ENCODE measurements at places on chromosomes 5 and 9. TPM values are rescaled to one million over a fixed set of nuclear protein-coding genes. Genes with fewer than 3 reads are reported as not detected.

DNA sequence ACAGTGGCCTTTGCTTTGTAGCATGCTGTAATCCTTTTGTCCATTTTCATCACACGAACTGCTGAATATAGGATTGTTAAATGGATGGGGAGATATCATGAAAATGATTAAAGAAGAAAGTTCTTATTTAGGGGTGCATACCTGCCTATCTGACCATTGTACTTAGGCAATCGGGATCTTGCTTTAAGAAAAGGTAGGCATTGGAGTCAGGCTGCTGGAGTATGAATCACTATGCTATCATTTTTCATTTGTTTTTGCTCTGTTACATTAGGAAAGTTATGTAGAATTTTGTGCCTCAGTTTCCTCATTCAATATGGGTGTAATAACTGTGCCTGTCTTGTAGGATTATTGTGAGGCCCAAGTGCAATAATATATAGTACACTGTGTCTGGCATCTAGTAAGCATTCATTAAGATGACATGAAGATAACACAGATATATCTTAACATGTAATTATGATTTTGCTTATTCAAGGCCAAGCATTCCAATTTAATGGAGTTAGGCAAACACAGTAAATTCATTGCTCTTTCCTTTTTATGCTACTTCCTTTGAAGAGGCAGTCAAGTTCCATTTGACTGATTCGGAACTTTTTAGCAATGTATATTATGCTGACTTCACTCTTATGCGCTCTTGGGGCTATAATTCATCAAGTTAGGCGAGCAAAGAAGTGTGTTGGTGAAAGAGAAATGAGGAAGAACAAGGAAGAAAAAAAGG is 109.9 kb upstream of the CDKN2B start:
- no peak for DNase-seq

DNA sequence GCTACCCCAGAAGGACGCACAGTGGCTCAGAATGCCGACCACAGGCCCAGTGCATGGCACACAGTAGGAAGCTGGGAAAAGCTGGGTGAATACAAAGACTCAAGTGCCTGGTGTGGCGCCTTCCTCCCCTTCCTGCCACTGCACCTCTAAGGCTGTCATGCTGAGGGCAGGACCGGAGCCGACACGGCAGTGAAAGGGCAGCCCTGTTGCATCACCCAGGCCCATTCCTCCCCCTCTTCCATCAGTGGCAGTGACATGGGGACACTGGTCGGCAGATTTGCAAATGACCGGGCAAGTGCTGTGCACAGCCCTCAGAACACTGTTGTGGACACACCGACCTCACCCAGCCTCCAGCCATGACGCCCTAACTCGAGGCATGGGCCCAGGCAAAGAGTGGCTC is 84.0 kb downstream of the STK10 start:
- peak; percentile 71 for DNase-seq

DNA sequence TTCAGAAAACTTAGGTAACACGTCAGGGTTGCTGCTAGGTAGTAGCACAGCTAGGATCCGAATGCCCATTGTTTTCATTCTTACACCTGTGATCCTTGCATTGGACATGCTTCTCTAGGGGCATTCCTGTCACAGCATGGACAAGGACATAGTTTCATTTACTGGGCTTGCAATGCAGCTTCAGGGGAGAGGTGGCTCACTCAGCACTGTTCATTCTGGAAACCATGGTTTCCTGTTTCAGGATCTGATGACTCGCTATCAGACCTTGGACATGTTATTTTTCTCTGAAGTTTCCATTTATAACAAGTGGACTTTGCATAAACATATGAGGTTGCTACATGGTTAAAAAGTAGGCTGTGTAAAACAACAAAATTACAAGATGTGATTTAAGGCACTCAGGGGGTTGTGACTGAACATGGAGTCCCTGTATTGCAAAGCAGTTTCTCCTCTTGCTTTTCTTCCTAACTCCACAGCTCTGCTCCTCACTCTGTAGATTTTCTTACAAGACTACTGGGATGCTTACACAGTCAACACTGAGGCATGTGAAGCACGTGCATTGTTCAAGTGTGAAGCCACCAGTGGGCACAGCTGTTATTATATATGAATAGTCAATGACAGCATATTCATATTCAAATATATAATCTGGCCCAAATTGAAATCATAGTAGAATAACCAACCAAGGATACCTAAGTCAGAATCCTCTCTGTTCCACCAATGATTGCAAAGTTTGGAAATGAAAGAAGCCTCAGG is 66.1 kb upstream of the STK32A start:
- no peak for DNase-seq

- no peak for DNase-seq
Measured at GRCh38 chr5:142618130-142618523, 67.8 kb downstream of the FGF1 start.

DNA sequence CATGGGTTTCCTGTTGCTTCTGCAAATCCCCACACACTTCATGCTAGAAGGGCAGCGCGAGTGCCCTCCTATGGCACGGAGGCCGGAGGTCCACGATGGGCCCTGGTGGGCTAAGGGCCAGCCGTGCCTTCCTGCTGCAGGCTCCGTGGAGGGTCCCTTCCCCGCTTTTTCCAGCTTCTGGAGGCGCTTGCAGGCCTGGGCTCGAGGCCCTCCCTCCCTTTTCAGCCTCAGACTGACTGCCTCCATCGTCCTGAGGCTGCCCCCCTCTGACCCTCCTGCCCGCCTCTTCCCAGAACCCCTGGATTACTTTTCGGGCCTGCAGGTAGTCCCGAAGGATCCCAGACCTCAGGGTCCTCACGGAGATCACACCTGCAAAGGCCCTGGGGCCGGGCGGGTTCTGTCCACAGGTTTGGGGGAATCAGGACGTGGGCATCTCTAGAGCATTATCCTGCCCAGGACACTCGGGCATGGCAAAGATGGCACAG is 3.2 kb upstream of the TERT start:
- DNase-seq, result no peak

- DNase-seq, result no peak
Measured at GRCh38 chr5:28156981-28157380, 1118.6 kb upstream of the CDH9 start.

DNA sequence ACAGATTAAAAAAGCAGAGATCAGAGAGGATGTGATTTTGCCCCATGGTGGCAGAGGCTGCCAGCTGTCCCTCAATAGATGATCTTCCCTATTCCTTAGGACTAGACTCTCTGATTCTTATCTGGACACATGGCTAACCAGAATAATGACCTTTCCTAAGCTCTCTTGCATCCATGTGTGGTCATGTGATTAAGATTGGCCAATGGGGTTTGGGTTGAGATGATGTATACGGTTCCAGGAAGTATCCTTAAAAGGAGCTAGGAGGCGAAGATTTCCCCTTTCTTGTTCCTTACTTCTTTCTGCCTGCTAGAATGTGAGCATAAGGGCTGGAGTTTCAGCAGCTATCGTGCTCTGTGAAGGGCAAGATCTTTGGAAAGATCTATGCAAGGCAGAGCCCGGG is 39.8 kb downstream of the FOXI1 start:
- DNase-seq, result no peak

DNA sequence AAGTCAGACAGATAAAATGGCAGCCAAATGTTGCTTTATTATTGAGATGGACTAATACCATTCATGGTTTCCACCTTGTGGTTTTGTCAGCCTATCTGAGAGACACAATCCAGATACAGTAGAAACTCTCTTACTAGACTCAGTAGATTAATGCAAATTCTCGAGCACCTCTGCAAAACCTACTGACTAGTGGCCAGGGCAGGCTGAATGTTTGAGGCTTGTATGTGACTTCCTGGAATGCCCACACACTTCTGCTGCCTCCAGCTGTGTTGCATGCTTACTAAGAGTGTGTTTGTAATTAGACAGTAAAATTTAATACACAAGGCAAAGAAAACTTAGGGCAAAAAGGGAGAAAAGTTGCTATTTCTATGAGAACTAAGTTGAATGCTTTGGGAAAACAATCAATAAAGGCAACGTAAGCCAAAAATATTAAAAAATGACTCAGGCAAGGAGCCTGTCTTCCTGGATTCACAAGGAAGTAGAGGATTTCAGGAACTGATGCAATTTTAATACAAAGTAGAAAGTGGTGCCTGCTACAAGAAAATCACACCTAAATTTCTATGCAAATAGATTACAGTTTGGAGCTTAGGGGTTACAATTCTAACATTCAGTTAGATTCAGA is 30.2 kb upstream of the CCNG1 start:
- no peak for DNase-seq

- DNase-seq, result no peak
Measured at GRCh38 chr5:133934822-133935666, 33.4 kb downstream of the C5orf15 start.

- no peak for DNase-seq
Measured at GRCh38 chr5:83285661-83286398, 185.7 kb upstream of the VCAN start.

REEP2 gene
- total RNA-seq, result 232 TPM

PCDHB4 gene
- 7.8 TPM for total RNA-seq

HMCN2 gene
- 9.3 TPM for total RNA-seq

CMBL gene
- total RNA-seq, result 2.2 TPM

NR4A3 gene
- 4.1 TPM for total RNA-seq

Measured in glutamatergic neuron (in vitro differentiated cells).